ENCODE measurements at places on chromosomes 3 and 15.

GRCh38 chr15:29917600-29918597, 95.6 kb upstream of the TJP1 start:
- no peak for DNase-seq

GRCh38 chr3:124747111-124747981, 17.1 kb downstream of the UMPS start:
- DNase-seq, result no peak

- DNase-seq, result no peak
These were observed 277.9 kb upstream of the GADL1 start for GRCh38 chr3:31172336-31172735.

DNA sequence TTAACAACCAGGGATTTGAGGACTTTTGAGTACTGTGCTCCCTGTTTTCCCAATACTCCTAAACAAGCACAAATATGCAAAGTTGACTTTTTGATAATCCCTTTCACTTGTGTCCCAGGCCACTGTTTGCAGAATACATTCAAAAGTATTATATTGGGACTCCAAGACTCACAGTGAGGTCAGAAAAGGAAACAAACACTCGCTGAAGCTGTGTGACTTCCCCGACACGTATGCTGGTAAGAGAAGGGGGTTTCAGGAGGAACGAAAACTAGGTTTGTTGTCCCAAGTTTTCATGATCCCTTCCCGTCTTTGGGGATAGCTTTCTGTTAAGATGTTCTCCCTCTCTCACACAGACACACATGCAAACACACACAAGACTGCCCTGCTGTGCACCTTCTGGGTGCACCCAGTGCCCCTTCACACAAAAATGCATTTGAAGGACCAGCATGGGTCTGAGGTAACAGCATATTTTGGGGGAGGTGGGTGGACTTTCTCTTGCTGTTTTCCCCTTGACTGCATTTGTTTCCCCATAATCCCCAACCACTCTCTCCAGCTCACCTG, 225.2 kb upstream of the PRICKLE2 start:
- DNase-seq, result no peak

DNA sequence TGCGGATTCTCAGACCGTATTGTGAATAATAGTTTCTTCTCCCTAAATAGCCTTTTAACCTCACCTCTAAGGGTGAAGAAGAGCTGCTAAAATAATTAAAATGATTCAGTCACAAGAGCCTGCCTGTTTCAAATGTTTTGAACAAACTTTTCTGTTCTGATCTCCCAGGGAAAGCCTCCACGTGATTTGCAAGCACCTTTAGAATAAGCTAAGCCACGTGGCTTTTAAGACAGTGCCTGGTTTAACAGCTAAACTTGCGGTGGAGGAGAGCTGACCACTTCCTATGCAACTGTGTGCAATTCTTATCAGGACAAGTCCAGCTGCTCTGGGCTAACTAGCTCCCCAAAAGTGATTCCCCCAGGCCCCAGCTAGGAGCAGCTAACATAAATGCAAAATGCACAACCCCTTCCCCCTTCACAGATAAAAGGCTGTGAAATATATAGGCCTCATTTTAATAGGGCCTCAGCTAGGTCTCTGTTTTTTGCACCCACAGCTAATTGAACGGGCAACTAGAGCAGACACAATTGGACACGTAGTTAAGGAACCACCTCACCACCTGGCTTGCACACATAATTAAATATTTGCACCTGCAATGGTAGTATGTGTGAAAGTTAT, 401.2 kb upstream of the NR2F2 start:
- DNase-seq, result no peak

- DNase-seq, result no peak
These were observed 79.9 kb downstream of the MYH15 start for GRCh38 chr3:108430540-108430939.

DNA sequence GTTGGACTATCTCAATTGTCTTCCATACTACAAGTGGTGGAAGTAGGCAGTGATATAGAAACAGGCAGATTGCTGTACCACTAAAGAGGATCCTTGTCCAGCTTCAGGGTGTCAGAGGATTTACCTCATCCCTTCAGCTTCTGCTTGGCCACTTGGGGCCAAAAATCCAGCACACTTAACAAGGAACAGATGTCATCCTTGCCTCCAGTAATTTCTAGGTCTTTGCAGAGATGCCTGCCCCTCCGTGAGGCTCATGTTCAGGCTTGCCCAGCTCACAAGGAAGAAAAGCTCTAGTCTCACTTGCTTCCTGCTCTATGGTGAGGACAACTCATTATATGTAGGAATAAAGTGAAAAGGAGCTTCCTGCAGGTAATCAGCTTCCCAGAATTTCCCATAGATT, 510.3 kb downstream of the EPHA3 start:
- DNase-seq, result no peak
